ENCODE measurements at places on chromosomes 4 and X. TPM values are rescaled to one million over a fixed set of nuclear protein-coding genes. Genes with fewer than 3 reads are reported as not detected.

GRCh38 chr4:108763226-108763593, 357 bp upstream of the ETNPPL start:
- no peak for DNase-seq

DUSP9 gene
- 0.45 TPM for polyA plus RNA-seq

- no peak for DNase-seq
Observed at GRCh38 chr4:102694791-102695190, 66.0 kb downstream of the MANBA start.

DNA sequence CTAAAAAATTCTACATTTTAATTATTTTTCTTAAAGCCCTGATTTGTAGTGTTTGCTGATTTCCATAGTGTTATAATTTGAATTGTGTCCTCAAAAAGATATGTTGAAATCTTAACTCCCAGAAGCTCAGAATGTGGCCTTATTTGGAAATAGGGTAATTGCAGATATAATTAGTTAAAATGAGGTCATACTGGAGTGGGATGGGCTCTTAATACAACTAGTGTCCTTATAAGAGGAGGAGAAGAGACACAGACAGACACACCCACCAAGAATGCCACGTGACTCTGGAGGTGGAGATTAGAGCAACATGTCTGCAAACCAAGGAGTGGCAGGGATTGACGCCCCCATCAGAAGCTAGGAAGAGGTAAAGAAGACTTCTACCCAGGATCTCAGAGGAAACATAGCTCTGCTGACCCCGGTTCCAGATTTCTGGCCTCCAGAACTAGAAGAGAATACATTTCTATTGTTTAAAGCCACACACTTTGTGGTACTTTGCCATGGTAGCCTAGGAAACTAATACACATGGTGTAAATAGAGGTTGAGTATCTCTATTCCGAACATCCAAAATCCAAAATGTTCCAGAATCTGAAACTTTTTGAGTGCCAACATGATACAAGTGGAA, 70.5 kb upstream of the IRF2 start:
- no peak for DNase-seq

DNA sequence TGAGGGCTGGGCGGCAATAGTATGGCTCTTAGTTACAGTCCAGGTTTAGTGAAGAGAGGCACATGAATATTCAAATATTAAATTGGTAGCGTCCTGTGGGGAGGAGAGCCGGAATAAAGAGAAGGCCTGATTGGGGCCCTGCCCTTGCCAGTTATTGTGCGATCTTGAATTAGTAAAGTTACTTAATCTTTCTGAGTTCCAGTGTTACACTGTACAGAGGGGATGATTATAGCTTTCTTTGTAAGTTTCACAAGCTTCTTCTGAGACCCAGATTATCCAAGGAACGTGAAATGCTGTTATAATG, 1.2 kb downstream of the METAP1 start:
- DNase-seq = no peak

AFM gene
- not detected for polyA plus RNA-seq

FREM3 gene
- polyA plus RNA-seq = 15.8 TPM

USP51 gene
- polyA plus RNA-seq = 6.6 TPM

- DNase-seq = no peak
Observed at GRCh38 chr4:87112063-87112462, 108.4 kb downstream of the KLHL8 start.

GRCh38 chr4:183984566-183984965, 79.5 kb downstream of the STOX2 start:
- no peak for DNase-seq

OCIAD2 gene
- polyA plus RNA-seq = 88.2 TPM

CC2D2A gene
- polyA plus RNA-seq = 37.5 TPM
